ENCODE measurements at places on chromosomes 12 and 14. TPM values are rescaled to one million over a fixed set of nuclear protein-coding genes. Genes with fewer than 3 reads are reported as not detected.

Gene STYK1
- 0.66 TPM for polyA plus RNA-seq

Gene TAS2R14
- 4.7 TPM for polyA plus RNA-seq

Gene CIT
- 20.2 TPM for polyA plus RNA-seq

Gene FOXG1
- 0.11 TPM for polyA plus RNA-seq

Gene MTHFD1
- polyA plus RNA-seq = 80.5 TPM

Gene WNK1
- 113 TPM for polyA plus RNA-seq

Gene RFLNA
- polyA plus RNA-seq = 3.1 TPM

Gene PTPRB
- 34.6 TPM for polyA plus RNA-seq

Gene ATL1
- polyA plus RNA-seq = 9.2 TPM

Gene RPL10L
- 0.44 TPM for polyA plus RNA-seq

Gene LRRK2
- polyA plus RNA-seq = 5.4 TPM

Gene SLCO1C1
- polyA plus RNA-seq = 1.1 TPM

Gene TRIAP1
- polyA plus RNA-seq = 35.3 TPM

Gene BATF
- polyA plus RNA-seq = 1.1 TPM

Gene TNS2
- 105 TPM for polyA plus RNA-seq

Gene RNASE2
- 1.7 TPM for polyA plus RNA-seq

Gene SIRT4
- polyA plus RNA-seq = 2.7 TPM

Gene DACT1
- 32.7 TPM for polyA plus RNA-seq

Gene PABPN1
- polyA plus RNA-seq = 256 TPM

Gene CABP1
- 2.6 TPM for polyA plus RNA-seq

Gene TEX52
- 2.6 TPM for polyA plus RNA-seq

Gene LRP1-AS
- polyA plus RNA-seq = 1.0 TPM

Gene TXNRD1
- polyA plus RNA-seq = 60.3 TPM

Gene LGR5
- polyA plus RNA-seq = 3.3 TPM

Gene BAZ1A
- polyA plus RNA-seq = 42.0 TPM

Gene CLEC7A
- polyA plus RNA-seq = 4.5 TPM

Gene SYNDIG1L
- 0.46 TPM for polyA plus RNA-seq

Gene RD3L
- 0.28 TPM for polyA plus RNA-seq

Gene TCL1B
- polyA plus RNA-seq = not detected

Gene ZFHX2
- polyA plus RNA-seq = 6.2 TPM

Gene INHBC
- not detected for polyA plus RNA-seq

Gene RPL6
- 2,710 TPM for polyA plus RNA-seq

Gene CLEC2A
- not detected for polyA plus RNA-seq

Gene NPFF
- 1.1 TPM for polyA plus RNA-seq

Gene MUCL1
- polyA plus RNA-seq = not detected

Gene ZC3H14
- polyA plus RNA-seq = 82.5 TPM

Gene LPAR5
- 1.5 TPM for polyA plus RNA-seq

Gene DYNC1H1
- 305 TPM for polyA plus RNA-seq

Gene JAG2
- polyA plus RNA-seq = 14.1 TPM

Gene GNB3
- polyA plus RNA-seq = 7.1 TPM

Gene TBC1D30
- 6.7 TPM for polyA plus RNA-seq

Gene RNASE4
- polyA plus RNA-seq = 6.8 TPM

Gene NINJ2
- polyA plus RNA-seq = 3.1 TPM

Gene IAPP
- not detected for polyA plus RNA-seq

Gene NAV3
- 7.6 TPM for polyA plus RNA-seq

Gene GPRC5A
- polyA plus RNA-seq = 10.0 TPM

Gene COX6A1
- 215 TPM for polyA plus RNA-seq

Gene RERG
- 16.4 TPM for polyA plus RNA-seq

Gene TIMELESS
- polyA plus RNA-seq = 29.8 TPM

Gene KRT75
- polyA plus RNA-seq = not detected

Gene FAM186B
- polyA plus RNA-seq = 4.0 TPM

Gene HNF1A
- 2.3 TPM for polyA plus RNA-seq

Gene C1QL4
- polyA plus RNA-seq = 0.07 TPM

Gene MANSC4
- polyA plus RNA-seq = 0.33 TPM

Gene DEGS2
- polyA plus RNA-seq = 5.1 TPM

Gene ASPG
- polyA plus RNA-seq = 16.1 TPM

Gene CLEC1B
- polyA plus RNA-seq = 2.1 TPM

Data from left lung (tissue), 14 donors.